Astrocyte (in vitro differentiated cells and primary cell): ENCODE measurements at places on chromosomes 11 and 22. TPM values are rescaled to one million over a fixed set of nuclear protein-coding genes. Genes with fewer than 3 reads are reported as not detected.

STT3A gene
- total RNA-seq = 232 and 258 TPM in 2 replicates

FXYD6 gene
- 8.1 and 10.5 TPM in 2 replicates for total RNA-seq

BARX2 gene
- not detected in 2 replicates for total RNA-seq

APOA4 gene
- not detected in 2 replicates for total RNA-seq

C11orf21 gene
- total RNA-seq = not detected in 2 replicates

KCTD21 gene
- total RNA-seq = 12.9 and 14.0 TPM in 2 replicates

PDGFB gene
- total RNA-seq = 17.0 and 27.3 TPM in 2 replicates

SLC22A6 gene
- total RNA-seq = not detected in 2 replicates
